ENCODE measurements at places on chromosomes 1 and 21. TPM values are rescaled to one million over a fixed set of nuclear protein-coding genes. Genes with fewer than 3 reads are reported as not detected.
A peak's percentile ranks its signal among the peaks of the same experiment; 100 is the strongest.

Gene LAPTM5
- 204 TPM for total RNA-seq

GRCh38 chr1:147641695-147642592 is 28.4 kb downstream of the ACP6 start:
- no peak overlapping the region for H3K27ac ChIP-seq
- peak; percentile 43 for DNase-seq
- H3K4me3 ChIP-seq = no peak overlapping the region
- peaks cover 27% of the 10 kb centered on the region for H3K4me1 ChIP-seq

DNA sequence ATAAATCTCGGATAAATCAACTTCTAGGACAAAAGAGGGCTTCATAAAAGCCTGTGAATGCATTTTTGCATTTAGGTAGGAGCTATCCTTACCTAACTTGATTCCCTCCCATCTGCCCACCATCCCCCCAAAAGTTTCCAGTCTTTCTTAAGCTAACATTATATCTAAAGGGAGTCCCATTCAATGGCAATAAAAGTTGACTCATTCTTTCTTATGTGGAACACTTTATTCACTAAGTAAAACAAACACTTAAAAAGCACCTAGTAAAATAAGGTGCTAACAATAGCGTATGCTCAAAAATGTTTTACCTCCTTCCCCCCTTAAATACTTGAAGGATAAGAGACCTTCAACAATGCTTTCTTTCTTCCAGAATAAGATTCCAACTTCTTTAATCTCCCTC is 83.8 kb downstream of the GON4L start:
- H3K36me3 ChIP-seq = peaks cover 54% of the 10 kb centered on the region
- no peaks in the 10 kb centered on the region for H3K27me3 ChIP-seq
- H3K4me3 ChIP-seq = no peak overlapping the region
- no peak overlapping the region for H3K27ac ChIP-seq

GRCh38 chr1:41013796-41014195 is 7.7 kb downstream of the SLFNL1 start:
- no peak for DNase-seq
- no peak overlapping the region for H3K27ac ChIP-seq
- H3K27me3 ChIP-seq = no peaks in the 10 kb centered on the region
- no peaks in the 10 kb centered on the region for H3K4me1 ChIP-seq
- peaks cover 33% of the 10 kb centered on the region for H3K36me3 ChIP-seq

Data from CD8-positive, alpha-beta memory T cell (primary cell).